ENCODE measurements at places on chromosomes 13 and 19.

GRCh38 chr19:1489463-1490310 lies 463 bp downstream of the PCSK4 start:
- no peak for DNase-seq

DNA sequence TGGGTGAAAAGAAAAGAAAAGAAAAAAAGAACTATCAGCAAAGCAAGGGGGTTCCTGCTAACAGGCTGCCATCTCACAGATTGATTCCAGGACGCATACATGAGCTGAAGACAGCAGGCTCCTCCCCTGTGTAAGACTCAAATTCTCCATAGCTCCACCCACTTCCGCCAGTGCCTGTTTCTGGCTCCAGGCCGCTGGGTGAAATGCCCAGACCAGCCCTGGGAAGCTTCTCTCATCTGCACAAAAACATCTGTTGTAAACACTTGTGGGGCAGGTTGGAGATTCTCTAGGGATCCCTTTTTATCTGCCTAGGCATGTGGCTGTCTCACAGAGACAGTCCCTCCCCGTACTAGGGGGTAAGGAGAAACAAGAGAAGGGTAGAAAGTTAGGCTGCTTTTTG lies 1054.4 kb upstream of the SPRY2 start:
- no peak for DNase-seq

DNA sequence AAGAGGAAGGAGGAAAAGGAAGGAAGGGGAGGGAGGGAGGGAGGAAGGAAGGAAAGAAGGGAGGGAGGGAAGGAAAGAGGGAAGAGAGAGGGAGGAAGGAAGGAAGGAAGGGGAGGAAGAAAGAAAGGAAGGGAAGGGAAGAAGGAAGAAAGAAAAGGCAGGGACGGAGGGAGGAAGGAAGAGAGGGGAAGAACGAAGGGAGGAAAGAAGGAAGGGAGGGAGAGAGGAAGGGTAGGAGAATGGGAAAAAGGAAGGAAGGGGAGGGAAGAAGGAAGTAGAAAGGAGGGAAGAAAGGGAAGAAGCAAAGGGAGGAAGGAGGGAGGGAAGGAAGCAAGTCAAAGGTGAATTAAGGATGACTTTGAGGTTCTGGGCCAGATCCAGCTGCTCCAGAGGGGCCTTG lies 3.0 kb downstream of the ACSBG2 start:
- DNase-seq: no peak

- DNase-seq: no peak
Observed at GRCh38 chr13:41847216-41847615, 113.7 kb downstream of the VWA8 start.

GRCh38 chr19:32166238-32166637 lies 179.2 kb upstream of the ZNF507 start:
- DNase-seq: no peak

- no peak for DNase-seq
Observed at GRCh38 chr19:52945652-52946321, 16.9 kb downstream of the ZNF816 start.

DNA sequence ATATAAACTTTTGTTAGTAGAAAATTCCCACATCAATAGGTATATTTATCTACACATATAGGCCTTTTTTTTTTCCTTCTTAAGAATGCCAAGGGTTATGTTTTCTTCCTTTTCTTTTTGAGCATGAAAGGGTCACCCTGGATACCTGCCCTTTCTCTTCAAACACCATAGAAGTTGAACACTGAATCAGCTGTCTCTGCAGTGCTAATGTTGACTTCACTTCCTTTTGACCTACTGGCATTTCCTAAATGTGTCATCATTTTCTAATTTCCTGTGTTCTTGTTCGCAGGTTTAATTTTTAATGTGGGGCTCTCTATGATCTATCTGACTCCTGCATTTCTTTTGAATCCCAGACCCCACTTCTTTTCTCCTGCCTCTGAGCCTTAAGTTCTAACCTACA lies 532.0 kb downstream of the GPC6 start:
- no peak for DNase-seq
